ENCODE measurements at places on chromosomes 5 and 9. TPM values are rescaled to one million over a fixed set of nuclear protein-coding genes. Genes with fewer than 3 reads are reported as not detected.
A peak's percentile ranks its signal among the peaks of the same experiment; 100 is the strongest.

- peaks cover 16% of the 10 kb centered on the region for H3K27me3 ChIP-seq
- no peak overlapping the region for H3K27ac ChIP-seq
- H3K4me3 ChIP-seq, result no peak overlapping the region
- peaks cover 5% of the 10 kb centered on the region for H3K4me1 ChIP-seq
- H3K36me3 ChIP-seq, result no peaks in the 10 kb centered on the region
- peak; percentile 43 for DNase-seq
These were observed 222.6 kb downstream of the ROR2 start for GRCh38 chr9:91727316-91727861.

- H3K4me1 ChIP-seq, result no peaks in the 10 kb centered on the region
- peak; percentile 71 for DNase-seq
- no peaks in the 10 kb centered on the region for H3K27me3 ChIP-seq
- no peaks in the 10 kb centered on the region for H3K36me3 ChIP-seq
- H3K4me3 ChIP-seq, result no peak overlapping the region
These were observed 17.1 kb downstream of the KCTD16 start for GRCh38 chr5:144187699-144188294.

DNA sequence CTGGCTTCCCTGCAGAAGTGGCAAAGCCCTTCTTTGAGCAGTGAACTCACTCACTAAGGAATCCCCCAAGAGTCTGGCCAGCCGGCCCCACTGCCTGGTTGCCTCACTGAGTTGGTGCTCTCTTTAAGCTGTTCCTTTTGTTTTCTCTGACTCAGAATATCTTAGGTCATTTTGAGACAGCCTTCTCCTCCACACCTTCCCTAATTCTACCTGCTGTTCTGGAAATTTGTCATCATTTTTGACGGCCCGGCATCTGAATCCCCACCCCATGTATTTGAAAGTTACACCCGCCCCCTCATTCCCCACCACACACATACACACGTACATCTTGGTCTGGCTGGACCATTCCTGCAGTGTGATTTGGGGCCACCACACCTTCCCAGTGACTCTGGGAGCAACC is 41.8 kb downstream of the FGF1 start:
- no peak overlapping the region for H3K27ac ChIP-seq
- H3K4me3 ChIP-seq, result no peak overlapping the region
- no peak for DNase-seq
- peaks cover 26% of the 10 kb centered on the region for H3K27me3 ChIP-seq
- H3K4me1 ChIP-seq, result peaks cover 4% of the 10 kb centered on the region

CCNI2 gene
- 4.6 TPM for total RNA-seq

FRMD3 gene
- total RNA-seq, result 0.46 TPM

EGFL7 gene
- 1.1 TPM for total RNA-seq

- H3K27ac ChIP-seq, result no peak overlapping the region
- H3K4me1 ChIP-seq, result no peaks in the 10 kb centered on the region
- no peak for DNase-seq
- H3K36me3 ChIP-seq, result no peaks in the 10 kb centered on the region
- H3K4me3 ChIP-seq, result no peak overlapping the region
These were observed 334.1 kb downstream of the RFX3 start for GRCh38 chr9:3191715-3192114.

- peaks cover 36% of the 10 kb centered on the region for H3K4me1 ChIP-seq
- peaks cover 14% of the 10 kb centered on the region for H3K36me3 ChIP-seq
- H3K27me3 ChIP-seq, result no peaks in the 10 kb centered on the region
- peak; percentile 70 for DNase-seq
- H3K4me3 ChIP-seq, result peak overlapping the region; percentile 94
These were observed 734 bp downstream of the SKP1 start for GRCh38 chr5:134175921-134176510.

SPINK13 gene
- not detected for total RNA-seq

- H3K27me3 ChIP-seq, result no peaks in the 10 kb centered on the region
- no peaks in the 10 kb centered on the region for H3K4me1 ChIP-seq
- H3K36me3 ChIP-seq, result no peaks in the 10 kb centered on the region
- no peak overlapping the region for H3K4me3 ChIP-seq
- no peak for DNase-seq
These were observed 133.1 kb upstream of the FBXL7 start for GRCh38 chr5:15366676-15367391.

GRCh38 chr5:171776213-171776612 is 9.4 kb upstream of the SMIM23 start:
- H3K4me3 ChIP-seq, result no peak overlapping the region
- H3K4me1 ChIP-seq, result no peaks in the 10 kb centered on the region
- no peak for DNase-seq
- H3K27ac ChIP-seq, result no peak overlapping the region

DNA sequence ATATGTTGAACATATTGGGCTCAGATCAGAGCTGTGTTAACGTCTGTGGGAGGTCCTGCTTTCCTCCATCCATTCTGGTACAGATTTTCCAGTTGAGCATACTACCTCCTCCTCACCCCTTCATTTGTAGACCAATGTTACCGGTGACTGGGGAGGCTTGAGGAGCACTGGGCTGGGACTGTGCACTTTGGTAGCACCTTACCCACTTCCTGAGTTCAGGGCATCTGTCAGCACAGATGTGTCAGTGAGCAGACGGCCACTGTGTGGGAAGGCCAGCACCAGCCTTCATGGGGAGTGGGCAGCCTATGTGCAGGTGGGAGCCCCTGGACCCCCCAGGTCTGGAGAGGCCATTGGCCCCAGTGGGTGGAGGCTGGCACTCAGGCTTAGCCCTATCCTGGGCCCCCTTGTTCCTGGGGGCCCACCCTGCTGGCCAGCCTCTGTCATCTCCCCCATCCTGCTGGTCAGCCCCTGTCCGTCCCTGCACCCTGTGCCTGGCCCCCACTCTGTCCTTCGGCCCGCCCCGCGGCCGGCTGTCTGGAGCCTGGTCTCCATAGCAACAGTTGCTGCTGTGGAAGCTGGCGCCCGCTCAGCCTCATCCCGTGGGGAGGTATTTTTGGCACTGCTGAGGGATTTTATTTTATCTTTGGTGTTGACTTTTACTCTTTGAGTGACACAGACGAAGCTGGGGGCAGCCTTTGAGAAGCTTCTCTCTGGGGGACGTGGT is 21.3 kb downstream of the WNK2 start:
- H3K27me3 ChIP-seq, result no peaks in the 10 kb centered on the region
- H3K27ac ChIP-seq, result no peak overlapping the region
- peaks cover 5% of the 10 kb centered on the region for H3K4me1 ChIP-seq

GRCh38 chr5:20032896-20033295 is 44.9 kb upstream of the CDH18 start:
- H3K4me1 ChIP-seq, result no peaks in the 10 kb centered on the region
- no peaks in the 10 kb centered on the region for H3K27me3 ChIP-seq
- DNase-seq, result no peak
- H3K36me3 ChIP-seq, result peaks cover 2% of the 10 kb centered on the region
- H3K27ac ChIP-seq, result no peak overlapping the region

GRCh38 chr9:35856206-35856605 is 14.0 kb downstream of the OR13J1 start:
- H3K4me1 ChIP-seq, result no peaks in the 10 kb centered on the region
- no peak overlapping the region for H3K27ac ChIP-seq
- DNase-seq, result no peak
- no peak overlapping the region for H3K4me3 ChIP-seq

GRCh38 chr5:107783551-107783950 is 112.8 kb upstream of the EFNA5 start:
- H3K27me3 ChIP-seq, result no peaks in the 10 kb centered on the region
- H3K27ac ChIP-seq, result no peak overlapping the region
- peaks cover 2% of the 10 kb centered on the region for H3K36me3 ChIP-seq
- H3K4me1 ChIP-seq, result no peaks in the 10 kb centered on the region
- no peak for DNase-seq

DNA sequence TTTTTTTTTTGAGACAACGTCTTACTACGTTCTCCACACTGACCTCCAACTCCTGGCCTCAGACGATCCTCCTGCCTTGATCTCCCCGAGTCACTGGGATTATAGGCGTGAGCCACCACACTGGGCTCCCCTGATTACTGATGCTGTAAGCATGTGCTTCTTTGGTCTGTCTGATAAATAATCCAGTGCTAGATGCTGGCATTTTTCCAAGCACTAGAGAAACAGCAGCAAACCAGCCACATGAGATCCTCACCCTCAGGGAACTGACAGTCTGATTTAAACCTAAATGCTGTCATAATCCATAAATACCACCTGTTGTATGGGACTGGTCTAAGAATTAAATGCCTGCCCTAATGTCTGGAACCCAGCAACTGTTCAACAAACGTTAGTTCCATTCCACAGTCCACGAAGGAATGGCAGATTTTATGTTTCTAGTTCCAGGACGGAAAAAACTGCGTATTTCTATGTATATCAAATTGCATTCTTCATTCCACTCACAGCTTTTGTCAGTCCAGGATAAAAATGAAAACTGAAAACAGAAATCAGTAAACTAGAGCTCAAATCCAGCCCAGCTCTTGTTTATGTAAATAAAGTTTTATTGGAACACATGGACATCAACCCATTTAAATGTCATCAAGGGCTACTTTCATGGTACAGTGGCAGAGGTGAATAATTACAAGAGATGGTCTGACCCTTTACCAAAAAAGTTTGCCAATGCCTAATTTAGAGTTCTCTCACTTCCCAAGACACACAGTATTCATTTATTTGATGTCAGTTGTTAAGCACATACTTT is 20.1 kb downstream of the SLC35D2 start:
- H3K4me1 ChIP-seq, result no peaks in the 10 kb centered on the region
- peaks cover 2% of the 10 kb centered on the region for H3K36me3 ChIP-seq
- H3K27me3 ChIP-seq, result no peaks in the 10 kb centered on the region

- H3K4me1 ChIP-seq, result no peaks in the 10 kb centered on the region
- DNase-seq, result no peak
- H3K27ac ChIP-seq, result no peak overlapping the region
These were observed 26.0 kb downstream of the SKP2 start for GRCh38 chr5:36177715-36178523.

MRNIP gene
- 33.3 TPM for total RNA-seq
